MM.1S (cell line): ENCODE measurements at places on chromosomes 11 and 22.

DNA sequence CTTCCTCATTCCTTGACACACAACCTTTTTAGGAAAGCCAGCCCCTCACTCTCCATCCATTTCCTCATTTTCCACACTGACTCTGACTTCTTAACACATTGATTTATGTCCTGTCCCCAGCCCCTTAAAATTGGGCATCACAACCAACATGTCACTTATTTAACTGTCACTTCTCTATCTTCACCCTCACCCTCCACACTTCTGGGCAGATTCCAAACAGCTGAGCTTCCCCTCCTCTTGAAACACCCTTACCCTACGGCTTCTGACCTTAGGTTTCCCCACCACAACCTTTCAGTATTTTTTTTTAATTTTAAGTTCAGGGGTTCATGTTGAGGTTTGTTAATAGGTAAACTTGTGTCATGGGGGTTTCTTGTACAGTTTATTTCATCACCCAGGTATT, 696.3 kb downstream of the DLG2 start:
- DNase-seq = no peak

- DNase-seq = no peak
Measured at GRCh38 chr22:21444701-21445436, 22.3 kb upstream of the TMEM191C start.

DNA sequence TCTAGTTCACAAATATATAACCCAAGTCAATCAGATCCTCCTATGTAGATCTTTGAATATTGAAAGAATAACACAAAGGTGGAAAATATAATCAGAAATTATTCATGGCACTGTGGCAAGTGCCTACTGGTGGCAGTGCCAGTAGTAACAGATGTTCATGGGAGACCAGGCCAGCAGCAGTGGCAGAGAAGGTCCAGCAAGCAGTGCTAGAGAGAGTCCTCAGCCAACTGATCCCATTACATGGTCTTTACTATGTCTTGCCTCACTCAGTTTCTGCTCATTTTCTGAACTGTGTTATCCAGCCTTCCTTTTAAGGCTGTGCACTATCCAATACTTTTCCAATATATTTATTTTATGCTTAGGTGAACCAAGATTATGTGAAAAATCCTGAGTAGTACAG, 124.9 kb downstream of the MRTFA start:
- DNase-seq = no peak

GRCh38 chr22:36386351-36386899, 1.3 kb downstream of the MYH9 start:
- DNase-seq = peak; percentile 63

GRCh38 chr11:34275486-34275885, 82.3 kb downstream of the ABTB2 start:
- DNase-seq = no peak

DNA sequence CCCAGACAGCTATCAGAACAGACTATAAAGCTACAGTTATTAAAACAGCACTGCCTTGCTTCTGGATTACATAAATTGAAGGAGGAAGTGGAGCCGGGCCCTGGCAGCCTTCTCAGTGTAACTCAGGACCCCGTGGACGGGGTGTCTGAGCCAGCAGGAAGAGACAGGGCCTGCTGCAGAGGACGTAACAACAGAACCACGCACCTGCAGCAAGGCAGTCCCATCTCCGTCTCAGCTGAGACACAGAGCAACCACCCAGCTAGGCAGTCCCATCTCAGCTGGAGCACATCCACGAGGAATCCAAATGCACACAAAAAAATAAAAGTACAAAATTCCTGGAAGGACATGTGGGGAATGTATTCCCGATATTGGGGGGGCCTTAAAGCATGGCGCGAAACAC, 17.1 kb upstream of the KRTAP5-6 start:
- no peak for DNase-seq

- DNase-seq = no peak
Measured at GRCh38 chr22:24578355-24579257, 14.3 kb downstream of the LRRC75B start.
